Osteocyte (in vitro differentiated cells): ENCODE measurements at places on chromosomes 2 and 18.

DNA sequence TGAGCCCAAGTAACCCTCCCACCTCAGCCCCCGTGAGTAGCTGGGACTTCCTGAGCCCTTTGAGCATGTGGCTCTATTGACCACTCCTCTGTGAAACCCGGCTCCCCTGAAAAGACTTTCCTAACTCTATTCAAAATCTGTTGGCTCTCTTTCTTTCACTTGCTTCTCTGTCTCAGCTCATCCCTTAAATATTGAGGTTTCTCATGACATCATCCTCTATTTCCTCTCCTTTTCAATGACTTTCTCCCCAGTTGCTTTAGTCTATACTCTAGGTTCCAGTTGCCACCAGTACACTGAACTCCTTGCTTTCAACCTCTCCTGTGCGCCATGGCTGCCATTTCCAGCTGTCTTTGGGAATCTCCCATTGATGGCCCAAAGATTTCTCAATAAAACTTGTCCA lies 79.8 kb upstream of the STK17B start:
- no peaks in the 10 kb centered on the region for H3K27me3 ChIP-seq
- H3K4me1 ChIP-seq, result peaks cover 45% of the 10 kb centered on the region
- no peak for DNase-seq

- no peaks in the 10 kb centered on the region for H3K4me1 ChIP-seq
- no peak overlapping the region for H3K4me3 ChIP-seq
- no peak overlapping the region for H3K27ac ChIP-seq
- H3K36me3 ChIP-seq, result no peaks in the 10 kb centered on the region
Measured at GRCh38 chr2:2804528-2804927, 473.5 kb upstream of the MYT1L start.

DNA sequence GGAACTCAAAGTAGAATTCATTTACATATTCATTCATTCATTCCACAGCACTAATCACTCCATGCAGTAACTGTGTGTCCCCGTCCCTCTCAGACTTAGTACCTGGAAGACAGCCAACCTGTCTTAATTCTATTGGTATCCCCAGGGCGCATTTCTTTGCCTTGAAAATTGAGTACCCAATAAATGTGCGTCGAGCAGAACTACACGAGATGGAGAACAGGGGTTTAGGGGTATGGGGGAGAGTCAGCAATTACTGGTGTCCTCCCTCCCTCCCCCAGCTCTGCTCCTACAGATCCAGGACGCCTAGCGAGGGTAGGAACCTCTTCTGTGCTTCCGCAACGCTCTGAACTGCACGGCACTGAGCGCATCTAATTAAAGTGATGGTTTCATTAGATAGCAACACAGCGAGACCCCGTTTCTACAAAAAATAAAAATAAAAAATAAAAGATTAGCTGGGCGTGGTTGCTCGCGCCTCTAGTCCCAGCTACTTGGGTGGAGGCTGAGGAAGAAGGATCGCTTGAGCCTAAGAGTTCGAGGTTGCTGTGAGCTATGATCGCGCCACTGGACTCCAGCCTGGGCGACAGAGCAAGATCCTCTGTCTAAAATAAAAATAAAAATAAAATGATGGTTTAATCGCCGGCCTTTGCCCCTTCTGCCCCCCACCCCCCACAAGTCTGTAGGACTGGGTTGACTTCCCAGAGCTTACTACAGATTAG lies 614 bp upstream of the FKBP1B start:
- H3K4me3 ChIP-seq, result no peak overlapping the region
- H3K4me1 ChIP-seq, result peaks cover 17% of the 10 kb centered on the region
- H3K27me3 ChIP-seq, result no peaks in the 10 kb centered on the region
- no peaks in the 10 kb centered on the region for H3K36me3 ChIP-seq

DNA sequence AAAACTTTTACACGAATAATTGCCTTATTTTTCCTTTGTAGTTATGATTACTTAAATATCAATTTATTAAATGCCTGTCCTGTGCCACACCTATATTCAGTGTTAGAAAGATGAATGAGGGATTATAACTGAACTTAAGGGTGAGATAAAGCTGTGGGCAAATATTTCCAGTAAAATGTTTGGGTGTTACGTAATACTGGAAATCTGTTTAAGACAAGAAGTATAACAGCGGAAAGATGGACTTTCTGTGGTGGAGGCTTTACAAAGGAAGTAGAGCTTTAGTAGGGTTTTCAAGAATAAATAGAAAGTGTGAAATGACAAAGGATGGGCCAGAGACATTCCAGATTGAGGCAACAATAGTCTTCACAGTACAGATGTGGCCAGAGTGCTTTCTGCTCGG lies 927.0 kb downstream of the DPP10 start:
- H3K4me1 ChIP-seq, result no peaks in the 10 kb centered on the region
- no peak overlapping the region for H3K4me3 ChIP-seq
- H3K36me3 ChIP-seq, result no peaks in the 10 kb centered on the region
- no peak overlapping the region for H3K27ac ChIP-seq

DNA sequence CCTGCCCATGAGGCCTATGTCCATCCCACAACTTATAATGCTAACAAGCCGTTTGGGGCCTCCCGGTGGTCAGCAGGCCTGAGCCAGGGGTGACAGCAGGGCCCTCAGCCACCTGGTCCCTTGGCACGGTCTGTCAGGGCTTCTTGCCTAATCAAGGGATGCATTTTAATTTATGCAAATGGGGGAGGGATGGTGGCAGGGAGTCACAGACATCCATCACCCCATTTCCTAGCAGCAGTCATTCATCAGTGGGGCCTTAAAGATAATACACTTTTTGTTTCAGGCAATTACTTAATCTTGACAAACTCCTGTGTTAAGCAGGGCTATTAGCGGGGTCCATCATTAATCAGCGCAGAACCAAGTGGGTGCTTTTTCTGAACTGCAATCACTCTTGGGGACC lies 174.5 kb downstream of the GLI2 start:
- H3K4me3 ChIP-seq, result no peak overlapping the region
- H3K27me3 ChIP-seq, result no peaks in the 10 kb centered on the region
- no peak for DNase-seq
- peaks cover 53% of the 10 kb centered on the region for H3K4me1 ChIP-seq
